ENCODE measurements at places on chromosomes 16 and 17.

GRCh38 chr16:68995011-68995504, 110.4 kb upstream of the HAS3 start:
- DNase-seq, result peak; percentile 46

GRCh38 chr17:44123356-44124117, at the start of gene HDAC5:
HDAC5 (minus strand) TSS chr17:44123641; CDS start chr17:44117515, 6,126 bp downstream.
- peak; percentile 94 for DNase-seq

GRCh38 chr17:43907425-43907981, at the start of gene MPP2:
MPP2 (minus strand) TSS chr17:43907536; CDS start chr17:43904460, 3,076 bp downstream.
- DNase-seq, result peak; percentile 91

GRCh38 chr16:89924297-89924924, 1.3 kb downstream of the TUBB3 start:
- peak; percentile 90 for DNase-seq

GRCh38 chr16:12092544-12092921, 116.0 kb downstream of the SNX29 start:
- no peak for DNase-seq

- no peak for DNase-seq
These were observed 151.8 kb downstream of the BANP start for GRCh38 chr16:88103011-88103410.

GRCh38 chr17:35345445-35345925, 27.9 kb downstream of the SLFN11 start:
- no peak for DNase-seq

GRCh38 chr17:21275047-21275578, 9.4 kb upstream of the MAP2K3 start:
- no peak for DNase-seq

DNA sequence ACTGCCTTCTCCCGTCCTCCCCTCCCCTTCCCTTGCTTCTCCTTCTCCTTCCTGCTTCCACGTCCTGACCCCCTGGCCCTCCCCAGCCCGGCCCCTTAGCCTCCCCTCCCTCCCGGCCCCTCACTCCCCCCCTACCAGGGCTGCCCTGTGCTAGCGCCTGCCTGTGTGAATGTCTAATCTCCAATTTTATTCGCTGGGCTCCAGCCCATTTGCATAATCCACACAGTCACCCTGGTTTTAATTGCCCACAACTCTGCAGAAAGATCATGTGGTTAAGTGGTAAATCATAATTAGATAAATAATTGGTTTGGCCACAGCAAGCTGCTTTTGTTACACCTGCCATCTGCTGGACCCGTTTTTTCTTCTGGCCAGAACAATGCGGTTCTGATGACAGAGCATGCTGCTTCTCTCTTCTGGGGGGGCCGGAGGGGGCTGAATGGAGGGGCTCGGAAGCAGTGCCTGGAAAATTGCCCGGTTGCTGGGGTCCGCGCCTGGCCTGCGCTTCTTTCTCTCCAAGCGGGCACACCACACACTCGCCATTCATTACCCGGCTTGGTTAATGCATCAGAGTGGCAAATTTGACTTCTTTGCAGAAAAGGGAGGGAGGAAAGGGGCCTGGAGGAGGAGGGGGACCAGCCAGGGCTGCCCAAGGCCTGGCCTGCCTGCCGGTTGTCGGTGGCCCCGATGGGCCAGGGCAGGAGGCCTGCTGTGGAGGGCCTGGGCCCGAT, 19.5 kb upstream of the GSE1 start:
- DNase-seq, result no peak
